NCI-H1417 (cell line): ENCODE measurements at places on chromosomes 2 and 18.

- no peak for DNase-seq
Measured at GRCh38 chr2:6932828-6933227, 15.6 kb downstream of the RNF144A start.

DNA sequence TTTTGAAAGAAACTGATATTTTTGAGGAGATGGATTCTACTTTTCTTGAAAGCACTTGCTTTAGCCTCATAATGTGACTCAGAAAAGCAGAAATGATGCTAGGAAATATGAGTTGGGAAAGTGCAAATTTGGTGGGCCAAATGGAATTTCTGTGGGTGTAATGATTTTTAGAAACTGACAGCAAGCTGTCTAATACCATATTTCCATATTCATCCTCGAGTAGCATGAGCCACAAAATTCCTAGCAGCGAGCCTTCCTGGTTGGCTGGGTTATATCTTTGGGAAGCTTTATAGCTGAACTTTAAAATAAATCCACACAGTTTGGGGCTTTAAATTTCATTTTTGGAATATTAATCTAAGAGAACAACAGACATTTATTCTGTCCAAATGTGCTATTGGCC lies 190.0 kb downstream of the DSC3 start:
- no peak for DNase-seq

- DNase-seq = no peak
Measured at GRCh38 chr2:165009466-165009865, 54.1 kb upstream of the SLC38A11 start.

DNA sequence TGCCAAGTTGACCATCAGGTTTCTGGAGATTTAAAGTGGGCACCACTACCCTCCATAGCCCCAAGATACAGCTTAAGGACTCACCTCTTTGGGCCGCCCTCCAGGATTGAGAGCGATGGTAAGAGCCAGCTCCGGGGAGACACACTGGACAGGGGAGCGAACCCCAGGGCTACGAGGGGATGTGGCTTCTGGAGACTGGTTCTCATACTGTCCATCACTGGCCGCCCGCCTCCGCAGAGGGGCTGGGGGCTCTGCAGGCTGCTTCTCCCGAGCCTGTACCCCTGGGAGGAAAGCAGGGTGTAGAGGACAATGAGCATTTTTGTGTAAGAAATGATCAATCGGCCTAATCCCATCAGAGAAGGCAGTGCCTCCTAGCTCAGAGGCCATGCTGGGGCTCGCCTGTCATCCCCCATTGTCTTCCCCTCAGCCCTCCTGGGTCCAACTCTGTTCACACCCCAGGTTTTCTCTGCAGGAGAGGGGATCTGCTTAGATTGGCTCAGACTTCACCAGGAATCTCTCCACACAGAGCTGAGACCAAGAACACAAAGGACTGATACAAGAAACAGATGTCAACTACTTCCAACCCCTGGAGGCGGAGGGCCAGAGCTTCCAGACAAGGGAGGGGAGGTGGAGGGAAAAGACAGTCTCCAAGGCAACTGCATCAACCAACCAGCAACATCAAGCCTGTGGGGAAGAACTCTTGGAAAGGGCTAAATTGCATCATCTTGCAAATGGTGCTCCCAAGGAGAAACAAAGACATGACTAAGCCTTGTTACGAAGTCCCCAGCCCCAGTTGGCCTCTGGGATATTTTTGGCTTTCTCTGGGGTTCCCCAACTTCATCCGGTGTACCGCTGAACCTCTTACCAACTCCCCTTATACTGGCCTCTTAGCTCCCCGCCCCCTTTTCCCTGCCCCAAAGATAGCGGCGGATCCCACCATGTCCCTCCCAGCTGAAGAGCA lies 166.6 kb downstream of the TNS1 start:
- no peak for DNase-seq

- DNase-seq = no peak
Measured at GRCh38 chr2:72089537-72089936, 58.1 kb downstream of the CYP26B1 start.

- peak; percentile 75 for DNase-seq
Measured at GRCh38 chr18:26655525-26656430, 107.4 kb upstream of the KCTD1 start.

- no peak for DNase-seq
Measured at GRCh38 chr2:105788670-105789290, 44.1 kb downstream of the NCK2 start.

DNA sequence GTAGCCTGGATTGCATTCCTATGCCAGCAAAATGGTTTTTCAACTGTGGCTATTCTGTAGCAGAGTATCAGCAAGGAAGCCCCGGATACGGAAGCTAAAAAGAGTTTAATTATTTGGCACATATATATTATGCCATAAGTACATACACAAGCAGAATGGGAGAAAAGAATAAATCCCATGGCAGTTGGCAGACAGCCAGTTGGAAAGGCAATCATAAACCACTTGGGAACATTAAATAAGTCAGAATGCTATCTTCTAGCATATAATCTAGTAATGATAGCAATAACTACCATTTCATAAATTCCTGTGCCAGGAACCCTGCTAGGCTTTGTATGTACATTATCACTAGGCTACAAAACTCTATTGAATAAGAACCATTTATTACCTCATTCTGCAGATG lies 26.0 kb downstream of the GALNT5 start:
- DNase-seq = no peak

- DNase-seq = no peak
Measured at GRCh38 chr2:61450144-61450543, 20.7 kb downstream of the USP34 start.

GRCh38 chr2:126482582-126483464 lies 173.1 kb upstream of the GYPC start:
- no peak for DNase-seq

GRCh38 chr2:109260886-109261700 lies 132.1 kb downstream of the SH3RF3 start:
- DNase-seq = peak; percentile 92

- DNase-seq = no peak
Measured at GRCh38 chr2:225574582-225575138, 175.2 kb downstream of the NYAP2 start.

GRCh38 chr2:195575016-195575415 lies 82.0 kb upstream of the SLC39A10 start:
- no peak for DNase-seq

GRCh38 chr2:112803691-112804521 lies 19.6 kb upstream of the IL1A start:
- no peak for DNase-seq

DNA sequence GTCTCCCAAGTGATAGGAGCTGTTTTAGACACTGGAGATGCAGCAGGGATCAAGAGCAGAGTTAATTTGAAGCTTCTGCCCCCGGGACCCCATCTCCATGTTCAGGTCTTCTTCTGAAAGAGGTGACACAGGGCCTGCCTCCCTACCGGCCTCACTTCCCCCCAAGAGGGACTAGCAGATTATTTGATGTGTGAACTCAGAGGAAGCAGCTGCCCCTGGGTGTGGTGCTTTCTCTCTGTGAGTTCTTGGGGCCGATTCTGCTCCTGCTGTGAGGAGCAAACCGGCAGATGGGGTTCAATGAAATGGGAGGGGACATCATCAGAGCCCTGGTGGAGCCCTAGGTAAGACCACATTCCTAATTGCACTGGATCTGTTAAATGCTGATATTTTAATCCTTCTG lies 193.4 kb downstream of the FBXO15 start:
- DNase-seq = no peak

GRCh38 chr2:127421116-127421800 lies 3.0 kb downstream of the PROC start:
- no peak for DNase-seq

DNA sequence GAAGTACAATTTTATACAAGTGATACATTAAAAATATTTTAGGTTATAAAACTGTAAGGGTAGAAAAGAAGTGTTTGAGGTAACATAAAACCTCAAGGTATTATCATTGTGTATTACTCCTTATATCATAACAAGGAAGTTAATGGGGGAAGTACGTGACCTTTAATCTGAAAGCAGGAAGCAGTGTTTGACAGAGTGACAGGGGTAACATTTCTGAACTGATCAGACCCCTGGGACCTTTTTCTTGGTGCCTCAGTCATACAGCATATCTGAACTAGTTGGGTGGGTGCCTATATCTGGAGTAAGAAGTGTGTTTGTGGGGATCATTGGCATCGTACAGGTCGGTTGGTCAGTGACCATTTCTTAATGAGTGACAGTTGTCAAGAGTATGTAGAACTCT lies 43.0 kb downstream of the MALT1 start:
- DNase-seq = no peak

DNA sequence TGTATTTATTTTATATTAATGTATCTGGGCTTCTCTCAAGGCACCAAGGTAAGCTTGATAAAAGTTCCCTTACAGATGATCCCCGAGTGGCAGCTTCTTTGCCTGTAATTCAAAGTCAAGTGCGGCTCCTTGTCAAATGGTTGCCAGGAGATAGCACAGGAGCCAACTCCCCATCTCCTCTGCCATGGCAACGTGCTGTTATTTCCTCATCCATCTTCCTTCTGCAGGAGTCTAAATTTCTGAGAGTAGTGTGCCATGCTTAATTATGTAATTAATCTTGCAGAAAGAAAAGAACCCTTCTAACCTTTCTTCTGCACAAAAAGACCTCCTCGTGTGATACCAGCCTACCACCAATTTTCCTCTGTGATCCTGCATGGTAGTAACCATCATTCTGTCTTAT lies 46.2 kb upstream of the ACMSD start:
- peak; percentile 66 for DNase-seq

GRCh38 chr18:45939236-45939635 lies 27.9 kb downstream of the EPG5 start:
- no peak for DNase-seq
